ENCODE measurements at places on chromosomes 3 and 15. TPM values are rescaled to one million over a fixed set of nuclear protein-coding genes. Genes with fewer than 3 reads are reported as not detected.

Gene CHST14
- 14.4 TPM for total RNA-seq

Gene AHSG
- total RNA-seq: not detected

Gene FSTL1
- 957 TPM for total RNA-seq

Gene DNAH1
- 7.7 TPM for total RNA-seq

Gene LRRIQ4
- total RNA-seq: 0.14 TPM

Gene GABRG3
- not detected for total RNA-seq

Gene RASGRF1
- total RNA-seq: 0.43 TPM

Gene SI
- total RNA-seq: not detected

Gene TRH
- total RNA-seq: not detected

Gene MYH15
- 1.3 TPM for total RNA-seq

Gene SLCO2A1
- total RNA-seq: 1.6 TPM

Gene WNT5A
- 128 TPM for total RNA-seq

Gene GOLGA6B
- total RNA-seq: not detected

Gene ACTRT3
- 2.8 TPM for total RNA-seq

Gene MITF
- total RNA-seq: 6.6 TPM

Gene FETUB
- not detected for total RNA-seq

Gene MESP2
- not detected for total RNA-seq

Gene CD276
- 137 TPM for total RNA-seq

Gene TARS3
- 12.5 TPM for total RNA-seq

Gene CLDN16
- total RNA-seq: 0.22 TPM

Gene ST3GAL6
- total RNA-seq: 6.9 TPM

Gene SUSD5
- total RNA-seq: 0.66 TPM
